ENCODE measurements at places on chromosomes 2 and 18. TPM values are rescaled to one million over a fixed set of nuclear protein-coding genes. Genes with fewer than 3 reads are reported as not detected.

The PROKR1 gene
- total RNA-seq: not detected

The C2orf81 gene
- total RNA-seq: 1.4 TPM

The CKAP2L gene
- total RNA-seq: 0.50 TPM

The RANBP2 gene
- total RNA-seq: 115 TPM

The UNC80 gene
- under 0.01 TPM for total RNA-seq

The COL4A3 gene
- total RNA-seq: 8.9 TPM

All from gastroesophageal sphincter (tissue), 4 donors.